ENCODE measurements at places on chromosomes 6 and 20.

DNA sequence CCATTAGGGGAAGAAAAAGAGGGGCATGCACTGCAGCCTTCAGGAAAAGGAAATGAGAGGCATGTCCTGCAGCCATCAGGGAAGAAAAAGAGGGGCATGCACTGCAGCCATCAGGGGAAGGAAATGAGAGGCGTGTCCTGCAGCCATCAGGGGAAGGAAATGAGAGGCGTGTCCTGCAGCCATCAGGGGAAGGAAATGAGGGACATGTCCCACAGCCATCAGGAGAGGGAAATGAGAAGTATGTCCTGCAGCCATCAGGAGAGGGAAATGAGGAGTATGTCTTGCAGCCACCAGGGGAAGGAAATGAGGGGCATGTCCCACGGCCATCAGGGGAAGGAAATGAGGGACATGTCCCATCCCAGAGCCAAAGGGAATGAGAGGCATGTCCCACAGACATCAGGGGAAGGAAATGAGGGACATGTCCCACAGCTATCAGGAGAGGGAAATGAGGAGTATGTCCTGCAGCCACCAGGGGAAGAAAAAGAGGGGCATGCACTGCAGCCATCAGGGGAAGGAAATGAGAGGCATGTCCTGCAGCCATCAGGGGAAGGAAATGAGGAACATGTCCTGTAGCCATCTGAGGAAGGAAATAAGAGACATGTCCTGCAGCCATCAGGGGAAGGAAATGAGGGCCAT is 52.0 kb downstream of the PSMB1 start:
- no peak for DNase-seq

DNA sequence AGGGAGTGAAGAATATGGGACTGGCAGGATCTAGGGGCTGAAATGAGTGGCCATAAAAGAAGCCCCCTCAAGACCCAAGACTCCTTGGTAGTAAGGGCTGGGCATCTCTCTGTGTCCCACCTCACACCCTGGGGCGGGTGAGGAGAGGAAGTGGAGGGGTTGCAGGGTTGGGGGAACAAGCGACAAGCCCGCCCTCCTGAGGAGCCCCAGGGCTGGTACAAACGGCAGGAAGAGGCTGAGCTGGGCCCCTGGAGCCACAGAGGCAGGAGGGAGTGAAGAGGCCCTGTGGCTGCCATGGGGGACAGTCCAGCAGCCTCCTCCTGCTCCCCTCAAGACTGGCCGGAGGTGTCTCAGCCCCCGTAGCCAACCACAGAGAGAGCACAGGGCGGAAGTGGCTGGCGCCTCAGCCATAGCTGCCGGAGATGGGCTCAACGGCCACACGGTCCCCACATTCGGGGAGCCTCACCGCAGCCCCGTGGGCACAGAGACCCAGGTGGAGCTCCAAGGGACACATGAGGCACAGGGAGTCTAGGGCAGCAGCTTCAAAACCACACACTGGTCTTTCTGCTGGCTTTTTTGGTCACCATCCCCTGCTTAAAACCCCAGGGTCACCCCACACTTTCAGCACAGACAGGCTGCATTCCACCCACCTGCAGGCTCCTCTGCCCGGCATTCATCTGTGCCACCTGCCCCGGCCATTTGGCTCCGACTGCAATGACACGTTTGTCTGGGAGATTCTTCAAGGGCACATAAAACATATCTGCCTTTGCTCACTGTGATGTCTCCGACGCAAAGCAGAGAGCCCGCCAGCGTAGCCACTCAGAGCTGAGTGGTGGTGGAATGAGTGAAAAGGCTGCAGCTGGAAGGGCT is 524 bp downstream of the C20orf203 start:
- no peak for DNase-seq

GRCh38 chr6:138586638-138587037 is 87.3 kb upstream of the NHSL1 start:
- no peak for DNase-seq

DNA sequence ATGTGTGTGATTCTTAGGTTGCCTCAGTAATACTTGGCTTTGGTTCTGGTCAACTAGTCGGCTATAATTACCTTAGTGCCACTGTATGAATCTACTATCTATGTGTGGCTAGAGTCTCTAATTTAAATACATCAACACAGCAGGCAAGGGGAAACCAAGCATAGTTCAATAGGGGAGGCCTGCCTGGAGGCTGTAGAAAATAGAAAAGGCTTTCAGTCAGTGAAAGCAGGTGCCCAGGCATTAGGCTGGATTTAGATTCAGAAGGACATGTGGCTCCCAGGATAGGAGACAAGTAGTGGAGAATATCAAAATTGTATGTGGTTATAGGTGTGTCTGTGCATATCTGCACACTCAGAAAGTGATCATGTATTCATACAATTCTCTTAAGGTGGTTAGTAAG is 115.1 kb upstream of the LAMP5 start:
- DNase-seq, result no peak

DNA sequence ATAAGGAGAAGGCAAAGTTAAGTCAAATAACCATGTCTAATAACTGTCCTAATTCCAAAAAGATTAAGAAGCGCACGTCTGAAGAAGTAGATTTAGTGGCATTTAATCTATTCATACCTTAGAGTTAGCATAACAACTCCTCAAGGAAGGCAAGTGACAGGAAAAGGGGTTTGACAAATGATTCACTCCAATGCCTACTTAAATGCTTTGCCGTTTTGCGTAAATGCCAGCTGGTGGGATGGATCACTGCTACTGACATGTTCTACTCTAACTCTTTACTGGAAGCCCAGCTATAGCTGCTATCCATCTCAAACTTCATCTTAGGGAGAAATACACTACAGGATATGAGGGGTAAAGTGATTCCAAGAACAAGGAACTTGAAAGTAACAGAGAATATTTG is 347.3 kb upstream of the RUNX2 start:
- DNase-seq, result no peak

- DNase-seq, result no peak
Observed at GRCh38 chr6:6652932-6653331, 64.4 kb downstream of the LY86 start.

DNA sequence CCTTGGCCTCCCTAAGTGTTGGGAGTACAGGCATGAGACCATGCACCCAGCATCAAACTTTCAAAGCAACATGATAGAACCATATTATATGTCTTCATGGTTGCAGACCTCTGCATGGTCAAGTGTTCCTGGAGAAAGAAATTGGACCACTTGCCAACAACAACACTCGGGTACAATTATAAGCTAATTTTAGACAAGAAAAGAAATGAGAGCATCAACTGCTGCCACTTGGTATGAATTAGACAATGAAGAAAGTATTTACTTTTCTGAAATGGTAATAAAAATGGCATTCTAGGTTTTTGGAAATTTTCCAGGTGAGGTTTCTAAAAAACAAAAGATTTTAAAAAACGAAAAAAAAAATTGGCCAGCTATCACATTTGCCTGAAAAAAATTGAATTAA is 7.7 kb upstream of the PM20D2 start:
- no peak for DNase-seq

DNA sequence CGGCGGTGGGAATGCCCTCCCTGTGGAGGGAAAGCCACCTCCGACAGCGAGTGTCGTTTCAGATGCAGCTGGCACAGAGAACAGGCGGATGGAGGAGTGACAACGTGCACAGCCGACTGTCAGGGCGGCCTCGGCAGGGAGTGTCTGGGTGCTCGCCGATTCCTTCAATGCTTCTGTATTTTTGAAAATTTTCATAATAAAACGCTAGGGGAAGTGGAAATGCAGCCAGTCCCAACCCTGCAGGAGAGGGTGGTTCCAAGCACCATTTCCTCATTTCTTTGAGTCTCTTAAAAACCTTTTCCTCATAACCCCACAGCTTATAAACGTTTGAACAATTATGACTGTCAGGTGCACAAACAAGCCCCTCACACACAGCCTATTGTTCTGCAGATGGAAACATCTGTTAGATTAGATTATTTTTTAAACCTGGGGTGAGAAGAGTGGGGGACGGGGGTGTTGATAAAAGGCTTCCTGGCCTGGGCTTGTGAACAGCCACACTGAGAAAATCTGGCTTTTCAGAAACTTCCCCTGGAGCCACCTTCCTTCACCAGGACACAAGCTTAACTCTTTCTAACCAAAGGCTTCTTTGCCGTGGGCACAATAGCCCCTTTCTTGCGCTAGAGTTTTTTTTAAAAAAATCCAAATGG is 228.9 kb downstream of the ANKRD60 start:
- peak; percentile 49 for DNase-seq

DNA sequence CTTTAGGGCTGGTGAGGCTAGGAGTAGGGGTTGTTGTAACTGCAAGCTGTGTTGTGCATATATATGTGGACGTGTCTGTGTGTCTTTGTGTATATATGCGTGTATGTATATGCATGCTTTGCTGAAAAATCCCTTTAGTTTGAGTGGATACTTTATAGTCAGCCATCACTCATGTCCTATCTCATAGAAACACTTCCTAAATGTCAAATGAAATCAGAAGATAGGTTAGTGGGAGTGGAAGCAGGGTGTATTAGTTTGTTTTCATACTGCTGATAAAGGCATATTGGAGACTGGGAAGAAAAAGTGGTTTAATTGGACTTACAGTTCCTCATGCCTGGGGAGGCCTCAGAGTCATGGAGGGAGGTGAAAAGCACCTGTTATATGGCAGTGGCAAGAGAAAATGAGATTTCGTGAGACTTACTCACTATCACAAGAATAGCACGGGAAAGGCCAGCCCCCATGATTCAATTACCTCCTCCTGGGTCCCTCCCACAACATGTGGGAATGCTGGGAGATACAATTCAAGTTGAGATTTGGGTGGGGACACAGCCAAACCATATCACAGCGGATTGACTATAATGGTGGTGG is 131.1 kb downstream of the JARID2 start:
- DNase-seq, result no peak

DNA sequence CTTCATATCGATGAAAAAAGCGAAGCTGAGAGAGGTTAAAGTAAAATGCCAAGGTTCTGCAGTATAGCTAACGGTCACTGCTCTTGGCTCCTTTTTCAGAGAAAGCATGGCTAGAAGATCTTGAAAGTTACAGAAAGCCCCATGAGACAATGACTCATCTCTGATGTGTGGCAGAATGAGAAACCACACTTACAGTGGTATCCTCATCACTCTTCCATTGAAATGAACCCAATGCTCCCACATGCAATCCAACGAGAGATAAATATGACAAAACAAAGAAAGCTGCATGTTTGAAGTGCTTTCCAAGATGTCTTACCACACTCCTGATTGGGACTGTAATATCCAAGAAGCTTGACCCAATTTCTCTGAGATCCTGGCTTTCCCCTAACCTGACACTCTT is 694.9 kb downstream of the PRKN start:
- no peak for DNase-seq

GRCh38 chr6:33628401-33628964 is 7.4 kb downstream of the ITPR3 start:
- no peak for DNase-seq

GRCh38 chr6:152232501-152233151 is 404.5 kb downstream of the SYNE1 start:
- DNase-seq, result no peak

DNA sequence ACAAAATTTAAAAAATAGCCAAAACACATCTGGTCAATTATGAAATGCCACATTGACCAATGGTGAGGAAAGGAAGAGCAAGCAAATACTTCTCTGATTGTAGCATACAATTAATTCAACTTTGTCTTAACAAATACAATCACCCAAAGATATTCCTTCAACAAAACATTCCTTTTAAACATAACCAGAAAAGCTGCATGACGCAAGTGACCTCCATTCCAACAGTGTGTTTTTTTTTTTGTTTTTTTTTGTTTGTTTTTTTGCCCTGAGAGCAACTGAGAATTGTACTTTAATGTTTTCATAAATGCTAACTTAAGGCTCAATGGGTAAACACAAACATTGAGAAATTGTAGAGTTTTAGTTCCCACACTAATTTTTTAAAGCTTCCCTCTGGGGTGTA is 184.4 kb downstream of the PTPRK start:
- no peak for DNase-seq

DNA sequence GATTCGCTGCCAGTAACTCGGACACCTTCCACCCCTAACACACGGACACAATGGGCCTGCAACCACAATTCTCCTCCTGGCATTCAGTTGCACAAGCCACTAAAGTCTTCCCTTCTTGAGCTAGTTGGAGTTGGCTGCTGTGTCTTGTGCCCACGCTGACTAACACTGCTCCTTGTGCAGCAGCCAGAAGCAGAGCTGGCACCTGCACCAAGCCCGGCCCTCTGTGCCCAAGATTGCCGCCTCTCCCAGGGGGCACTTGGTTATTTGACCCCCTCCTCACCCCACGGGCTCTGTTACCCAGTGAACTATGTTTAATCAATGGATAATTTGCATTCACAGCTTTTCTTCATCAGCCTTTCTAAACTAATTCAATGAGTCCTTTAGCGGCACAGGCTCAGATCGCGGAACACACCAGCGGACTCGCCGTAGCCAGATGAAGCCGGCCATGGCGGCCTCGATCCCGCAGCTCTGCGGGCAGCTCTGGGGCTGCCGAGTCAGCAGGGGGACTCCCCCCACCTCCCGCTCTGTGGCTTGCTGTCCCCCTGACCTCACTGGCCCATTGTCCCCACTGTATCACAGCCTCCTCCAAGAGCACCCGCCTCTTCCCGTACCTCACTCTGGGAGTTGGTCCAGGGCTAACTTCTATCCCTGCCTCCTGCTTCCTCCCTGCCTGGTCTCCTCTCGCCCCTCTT is 94.8 kb upstream of the AFDN start:
- DNase-seq, result no peak

DNA sequence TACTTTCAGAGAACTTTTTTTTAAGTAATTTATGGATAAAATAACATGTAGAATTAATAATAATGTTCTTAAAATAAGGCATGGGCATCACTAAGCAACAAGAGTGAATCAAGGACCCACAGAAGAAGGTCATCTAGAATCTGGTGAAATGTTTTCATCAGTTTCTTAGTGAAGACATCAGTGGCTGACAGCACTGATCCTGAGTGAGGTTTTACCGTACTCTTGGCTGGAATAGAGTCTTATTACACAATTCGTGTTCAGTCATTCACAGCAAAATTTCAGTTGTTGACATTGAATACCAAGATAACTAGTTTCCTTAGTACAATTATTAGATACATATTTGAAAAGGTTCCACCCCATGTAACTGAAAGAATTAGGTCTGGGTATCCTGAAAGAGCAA is 140.4 kb downstream of the C6orf58 start:
- no peak for DNase-seq

GRCh38 chr6:80282913-80283554 is 176.6 kb downstream of the BCKDHB start:
- DNase-seq, result no peak

DNA sequence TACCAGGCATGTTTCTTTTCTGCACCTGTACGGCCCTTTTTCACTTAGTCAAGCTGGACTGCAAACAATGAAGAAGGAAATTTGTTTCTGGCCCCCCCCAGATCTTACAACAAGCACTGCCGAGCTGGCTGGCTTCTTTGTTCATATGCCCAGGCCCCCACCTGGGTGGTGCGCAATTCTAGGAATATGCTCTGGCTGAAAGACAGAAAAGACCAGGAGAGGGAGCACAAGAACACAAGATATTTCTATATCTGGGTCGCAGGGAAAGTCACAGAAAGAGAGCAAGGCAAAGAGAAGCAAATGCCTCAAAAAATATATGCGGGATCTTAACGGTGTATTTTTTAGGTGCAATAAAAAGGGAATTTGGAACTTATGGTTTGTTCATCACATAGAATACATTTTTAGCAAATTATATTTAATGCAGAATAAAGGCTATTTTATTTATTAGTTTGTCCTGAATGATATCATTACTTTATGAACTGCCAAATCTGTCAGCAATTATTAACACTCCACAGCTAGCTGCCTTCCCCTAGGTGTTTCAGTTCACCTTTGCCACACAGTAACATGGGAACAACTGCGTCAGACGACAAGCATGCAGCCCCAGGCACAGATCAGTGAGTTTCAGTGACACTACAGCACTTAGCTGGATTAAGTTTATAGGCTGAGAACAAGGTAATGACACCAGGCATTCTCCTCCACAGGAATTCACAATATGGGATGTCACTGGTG is 76.5 kb downstream of the GJA10 start:
- peak; percentile 44 for DNase-seq

GRCh38 chr6:133223452-133224029 is 17.6 kb upstream of the EYA4 start:
- DNase-seq, result no peak
